ENCODE measurements at places on chromosomes 12 and 14.

DNA sequence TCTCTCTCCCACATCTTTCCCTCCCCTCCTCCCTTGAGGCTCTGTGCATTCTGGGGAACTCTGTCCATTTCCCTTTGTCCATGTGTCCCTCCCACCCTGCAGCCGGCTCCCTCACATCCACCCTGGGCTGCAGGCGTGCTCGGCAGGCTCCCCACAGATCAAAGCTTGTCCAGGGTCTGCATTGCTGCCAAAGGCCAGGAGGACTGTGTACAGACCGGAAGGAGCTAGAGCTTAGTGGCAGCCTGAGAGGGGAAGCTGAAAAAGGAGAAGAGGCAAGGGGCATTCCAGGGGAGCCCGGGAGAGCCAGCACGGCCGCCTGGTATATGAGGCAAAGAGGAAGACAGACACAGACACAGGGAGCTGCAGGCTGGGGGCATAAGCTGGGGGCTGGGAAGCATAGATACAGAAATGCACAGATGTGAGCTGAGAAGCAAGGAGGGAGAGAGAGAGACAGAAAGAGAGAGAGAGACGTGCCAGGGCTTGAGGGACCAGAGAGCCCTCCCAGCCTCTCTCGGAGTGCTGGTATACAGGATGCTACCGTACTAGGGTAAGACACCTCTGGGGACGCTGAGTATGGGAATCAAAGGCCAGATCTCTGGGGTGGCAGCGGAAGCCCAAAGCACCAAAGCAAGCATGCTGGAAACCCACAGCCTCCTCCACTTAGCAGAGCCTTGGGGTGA, 3.3 kb downstream of the CD4 start:
- peak; percentile 46 for DNase-seq

DNA sequence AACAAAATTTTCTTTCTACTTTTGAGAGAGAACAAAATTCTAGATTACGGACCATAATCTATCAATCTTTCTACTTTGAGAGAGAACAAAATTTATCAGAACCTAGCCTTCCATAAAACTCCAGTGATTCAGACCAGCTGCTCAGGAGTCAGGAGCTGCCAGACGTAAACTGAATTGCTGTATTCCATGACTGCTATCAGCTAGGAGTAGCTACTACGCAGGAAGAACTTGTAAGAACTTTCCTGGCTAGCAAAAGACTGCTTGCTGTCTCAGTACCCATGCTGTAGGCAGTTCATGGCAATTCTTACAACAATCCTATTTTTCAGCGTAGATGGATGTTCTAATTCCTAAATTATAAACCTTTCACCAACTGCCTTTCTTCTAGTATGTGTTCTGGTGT, 73.3 kb downstream of the MED13L start:
- DNase-seq, result no peak

GRCh38 chr12:84856156-84856900, 56.3 kb downstream of the SLC6A15 start:
- no peak for DNase-seq

GRCh38 chr12:109680264-109681005, 33.2 kb upstream of the FAM222A start:
- DNase-seq, result no peak

DNA sequence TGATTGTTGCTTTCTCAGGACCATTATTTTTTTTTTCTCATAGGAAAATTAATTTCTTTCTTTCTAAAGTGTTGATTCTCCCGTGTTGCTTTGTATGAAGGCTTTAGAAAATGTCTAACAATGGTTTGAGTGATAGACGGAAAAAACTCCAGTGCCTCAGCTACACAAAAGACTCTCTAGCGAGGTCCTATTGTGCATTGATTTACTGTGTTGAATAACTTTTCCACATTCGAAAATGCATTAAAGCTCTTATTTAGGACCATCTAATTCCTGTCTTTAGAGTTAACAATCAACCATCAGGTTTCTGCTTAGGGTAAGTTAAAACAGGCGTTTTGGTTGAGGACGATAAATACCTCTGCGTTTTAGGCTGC, 99.6 kb downstream of the PTPN11 start:
- DNase-seq, result no peak

- DNase-seq, result no peak
Observed at GRCh38 chr12:125159702-125160101, 94.5 kb downstream of the AACS start.

DNA sequence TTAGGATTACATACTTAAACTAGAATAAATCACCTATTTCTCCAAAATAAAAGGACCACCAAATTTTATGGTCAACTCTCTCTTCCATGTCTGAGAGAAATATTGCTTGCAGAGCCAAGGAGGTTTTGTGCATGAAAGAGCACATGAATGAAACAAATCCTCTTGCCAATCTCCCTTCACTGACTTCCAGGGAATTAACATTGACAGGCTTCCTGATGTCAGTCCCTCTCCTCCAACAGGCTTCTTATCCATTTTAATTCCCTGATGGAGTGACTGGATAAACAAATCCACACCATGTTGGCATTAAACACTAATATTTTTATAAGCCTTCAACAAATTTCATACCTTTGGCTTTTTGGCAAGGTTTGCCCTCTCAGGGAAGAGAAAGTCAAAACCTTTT, 45.3 kb upstream of the CNTN1 start:
- no peak for DNase-seq

DNA sequence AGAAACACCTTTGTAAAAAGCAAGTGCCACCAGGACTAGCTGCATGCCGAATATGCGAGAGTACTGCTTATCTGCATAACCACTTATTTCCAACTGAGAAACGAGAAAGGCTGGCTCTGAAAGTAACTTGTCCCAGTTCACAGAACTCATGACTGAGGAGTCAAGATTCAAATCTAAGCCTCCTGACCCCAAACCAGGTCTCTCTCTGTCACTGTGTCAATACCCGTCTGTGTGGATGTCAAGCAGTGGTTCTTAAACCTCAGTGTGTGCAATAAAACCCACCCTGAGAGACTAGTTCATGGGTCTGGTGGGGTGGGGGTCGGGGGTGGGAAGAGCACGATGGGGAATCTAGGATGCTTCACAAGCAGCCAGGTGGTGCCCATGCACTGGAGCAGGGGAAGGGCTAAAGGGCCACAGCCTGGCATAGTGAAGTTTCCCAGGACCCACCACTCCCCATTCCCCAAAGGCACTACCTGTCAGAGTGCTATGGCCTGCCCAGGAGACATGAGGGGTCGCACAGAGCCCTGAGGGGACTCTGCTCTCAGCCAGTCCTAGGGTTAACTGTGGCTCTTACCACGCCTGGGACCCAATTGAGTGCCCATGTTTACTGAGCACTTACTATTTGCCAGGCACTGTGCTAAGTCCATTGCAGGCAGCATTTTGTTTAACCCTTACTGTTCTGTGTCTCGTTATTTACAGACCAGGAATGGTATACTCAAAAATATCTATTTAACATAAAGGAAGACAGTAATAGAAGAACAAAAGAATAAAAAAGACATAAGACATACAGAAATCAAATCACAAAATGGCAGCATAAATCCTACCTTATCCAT, 33.4 kb upstream of the PNMA1 start:
- no peak for DNase-seq

- DNase-seq, result peak; percentile 85
Observed at GRCh38 chr12:123043536-123044001, 63.1 kb downstream of the ARL6IP4 start.

- DNase-seq, result no peak
Observed at GRCh38 chr14:64930085-64930843, 12.3 kb downstream of the GPX2 start.

DNA sequence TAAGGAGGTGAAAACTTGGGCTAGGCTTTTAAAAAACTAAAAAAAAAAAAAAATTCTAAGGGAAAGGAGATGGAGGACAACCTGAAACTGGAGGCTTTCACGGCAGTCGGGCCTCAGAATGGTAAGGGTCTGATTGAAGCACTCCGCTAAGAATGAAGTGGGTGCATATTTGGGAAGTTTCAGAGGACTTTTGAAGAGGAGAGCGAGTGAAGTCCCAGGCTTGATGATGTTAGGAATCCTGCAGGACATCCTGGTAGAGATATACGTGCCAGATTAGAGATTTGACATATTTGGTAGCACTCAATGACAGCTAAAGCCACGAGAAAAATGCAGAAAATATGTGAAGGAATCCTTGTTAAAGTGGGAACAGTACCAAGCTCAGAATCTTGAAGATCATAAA, 186.2 kb downstream of the SNAPC1 start:
- DNase-seq, result no peak

- no peak for DNase-seq
Observed at GRCh38 chr14:88305528-88306322, 17.3 kb downstream of the KCNK10 start.

DNA sequence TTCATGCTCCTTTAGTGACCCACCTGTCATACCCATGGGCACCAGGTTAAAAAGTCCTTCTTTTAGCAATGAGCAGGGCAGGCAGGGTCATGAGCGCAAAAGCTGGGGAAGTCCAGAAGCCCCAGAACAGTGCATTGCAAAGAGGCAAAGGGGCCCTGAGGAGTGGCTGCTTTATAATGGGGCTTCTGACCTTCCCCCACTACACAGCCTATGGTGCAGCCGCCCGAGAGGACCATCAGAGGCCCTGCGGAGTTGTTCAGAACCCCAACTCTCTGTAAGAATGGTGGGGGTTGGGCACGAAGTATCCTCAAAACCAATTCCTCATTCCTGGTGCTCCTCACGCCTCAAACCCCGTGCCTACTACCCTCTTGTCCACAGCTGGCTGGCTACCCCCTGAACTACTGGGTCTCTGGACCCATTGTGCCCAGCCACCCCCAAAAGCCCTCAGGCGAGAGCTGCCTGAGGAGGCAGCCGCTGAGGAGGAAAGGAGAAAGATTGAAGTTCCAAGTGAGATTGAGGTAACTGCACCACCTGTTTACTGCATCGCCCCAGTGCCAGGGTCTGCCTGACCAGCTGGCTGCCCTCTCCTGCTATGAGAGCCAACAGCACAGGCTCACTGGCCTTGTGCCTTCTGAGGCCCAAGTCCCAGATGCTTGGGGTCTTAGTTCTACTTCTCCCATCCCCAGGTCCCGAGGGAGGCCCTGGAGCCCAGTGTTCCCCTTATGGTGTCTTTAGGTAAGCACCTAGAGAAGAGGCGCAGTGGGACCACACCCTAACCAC, 6.7 kb downstream of the REC8 start:
- no peak for DNase-seq

DNA sequence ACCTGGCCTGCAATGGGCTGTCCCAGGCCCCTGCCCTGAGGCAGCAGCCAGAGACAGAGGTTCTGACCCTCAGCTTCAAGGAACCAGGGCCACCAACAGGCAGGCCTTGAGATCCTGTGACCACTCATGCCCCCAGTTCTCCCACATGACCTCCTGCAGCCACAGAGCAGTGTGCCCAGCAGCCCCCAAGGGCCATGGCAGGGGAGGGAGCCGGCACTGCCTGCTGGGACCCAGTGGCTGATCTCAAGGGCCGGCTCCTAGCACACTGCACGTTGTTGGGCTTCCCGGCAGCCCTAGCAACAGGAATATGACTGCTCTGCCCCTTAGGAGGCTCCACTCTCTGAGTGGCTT, 14.8 kb downstream of the DEGS2 start:
- no peak for DNase-seq

- DNase-seq, result no peak
Observed at GRCh38 chr12:67669934-67670631, 21.5 kb downstream of the DYRK2 start.

DNA sequence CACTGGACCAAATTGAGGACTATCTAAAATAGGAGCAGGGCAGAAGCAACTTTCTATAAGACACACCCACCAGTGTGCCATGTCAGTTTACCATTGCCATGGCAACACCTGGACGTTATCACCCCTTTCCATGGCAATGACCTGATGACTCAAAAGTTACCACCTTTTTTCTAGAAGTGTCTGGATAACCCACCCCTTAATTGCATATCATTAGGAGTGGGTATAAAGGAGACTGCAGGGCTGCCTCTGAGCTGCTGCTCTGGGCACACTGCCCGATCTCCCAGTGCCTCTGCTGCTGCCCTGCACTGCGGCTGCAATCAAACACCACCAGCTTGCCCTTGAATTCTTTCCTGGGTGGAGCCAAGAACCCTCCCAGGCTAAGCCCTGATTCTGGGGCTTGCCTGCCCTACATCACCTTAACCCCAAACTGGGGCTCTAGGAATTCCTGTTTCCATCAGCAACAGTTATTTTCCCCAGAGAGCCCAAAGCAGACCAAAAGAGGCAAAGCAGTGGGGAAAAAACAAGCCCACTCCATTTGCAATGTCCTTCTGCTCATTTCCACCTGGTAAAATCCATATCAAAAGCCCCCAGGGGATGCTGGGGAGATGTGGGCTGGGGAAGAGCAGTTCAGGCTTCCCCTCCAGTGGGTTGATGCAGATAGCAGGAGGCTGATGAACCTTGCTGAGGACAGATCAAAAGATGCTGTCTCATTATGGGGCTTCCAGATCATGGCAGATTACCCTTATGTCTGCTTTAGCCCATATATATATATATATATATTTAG, 129.5 kb upstream of the NCOR2 start:
- DNase-seq, result no peak

GRCh38 chr12:127459687-127460086, 807.3 kb upstream of the TMEM132C start:
- DNase-seq, result no peak

- DNase-seq, result peak; percentile 64
Observed at GRCh38 chr12:107760207-107760808, 629 bp downstream of the PRDM4 start.

DNA sequence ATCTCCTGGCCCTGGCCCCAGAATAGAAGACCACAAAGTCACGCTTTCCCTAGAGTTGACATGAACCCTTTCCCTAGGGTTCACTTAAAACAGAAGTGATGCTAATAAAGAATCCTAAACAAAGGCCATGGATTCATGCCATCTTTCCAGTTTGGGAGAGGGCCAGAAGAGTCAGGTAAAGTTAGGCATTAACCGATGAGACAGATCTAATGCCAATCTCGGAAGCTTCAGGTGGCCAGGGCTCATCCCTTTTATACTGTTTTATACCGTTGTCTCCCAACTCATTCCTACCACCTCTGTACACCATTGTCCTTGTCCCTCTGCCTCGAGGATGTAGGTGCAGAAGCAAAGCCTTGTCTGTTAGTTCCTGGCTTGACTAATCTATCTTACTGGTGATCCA, 22.8 kb upstream of the ACTR10 start:
- no peak for DNase-seq

- no peak for DNase-seq
Observed at GRCh38 chr12:49518914-49519573, 19.8 kb upstream of the KCNH3 start.

DNA sequence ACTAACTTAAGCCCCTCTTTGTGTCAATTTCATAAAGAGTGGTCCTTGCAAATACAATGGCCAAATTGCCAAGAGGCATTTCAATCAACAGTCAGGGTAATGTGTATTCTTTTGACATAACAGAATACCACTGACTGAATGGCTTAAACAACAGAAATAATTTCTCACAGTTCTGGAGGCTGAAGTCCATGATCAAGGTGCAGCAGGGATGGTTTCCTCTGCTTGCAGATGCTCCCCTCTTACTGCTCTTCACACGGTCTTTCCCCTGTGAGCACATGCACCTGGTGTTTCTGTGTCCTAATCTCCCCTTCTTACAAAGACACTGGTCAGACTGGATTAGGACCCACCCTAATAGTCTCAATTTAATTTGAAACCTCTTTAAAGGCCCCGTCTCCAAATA, 31.9 kb downstream of the FGFR1OP2 start:
- no peak for DNase-seq
